Right renal cortex interstitium (tissue), 3 donors: ENCODE measurements at places on chromosomes 16 and 17. TPM values are rescaled to one million over a fixed set of nuclear protein-coding genes. Genes with fewer than 3 reads are reported as not detected.

The CDH5 gene
- 62.7 TPM for polyA plus RNA-seq

DNA sequence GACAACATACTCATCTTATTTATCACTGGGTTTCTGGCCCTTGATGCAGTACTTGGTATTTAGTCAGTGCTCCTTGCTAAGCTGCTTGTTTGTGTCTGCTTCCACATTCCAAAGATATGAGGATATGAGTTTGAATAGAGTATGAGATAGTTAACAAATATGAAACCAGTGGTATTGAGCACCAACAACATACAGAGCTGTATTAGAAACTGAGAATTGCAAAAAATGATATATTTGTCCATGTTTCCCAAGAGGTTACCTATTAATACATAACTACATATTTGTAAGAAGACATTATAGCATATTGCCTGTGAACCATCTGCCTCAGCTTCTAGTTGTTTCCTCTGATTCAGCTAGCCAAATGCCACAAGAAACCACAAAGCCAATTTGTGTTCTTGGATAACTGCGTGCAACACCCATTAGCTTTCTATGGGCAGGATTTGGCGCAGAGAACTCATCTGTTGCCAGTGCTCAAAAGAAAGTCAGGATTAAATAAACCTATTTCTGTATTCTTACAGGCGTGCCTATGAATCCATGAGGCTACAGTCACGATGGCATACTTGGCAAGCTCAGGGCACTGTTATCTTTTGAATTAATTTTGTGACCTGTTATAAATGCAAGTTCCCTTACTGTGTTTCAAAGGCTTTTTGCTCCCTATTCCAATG is 194.4 kb downstream of the MAP2K6 start:
- no peak for DNase-seq

GRCh38 chr16:15572329-15573001 is 70.5 kb downstream of the MARF1 start:
- DNase-seq, result no peak

- no peak for DNase-seq
Observed at GRCh38 chr17:27630607-27631410, at the start of gene LGALS9. TSS of gene LGALS9 (plus strand) at chr17:27631188. CDS start at chr17:27631266, 78 bp downstream.

The KCNJ18 gene
- not detected for polyA plus RNA-seq

- no peak for DNase-seq
Observed at GRCh38 chr16:66576296-66576695, 3.0 kb upstream of the CMTM2 start.

GRCh38 chr16:85999778-86000177 is 100.8 kb downstream of the IRF8 start:
- DNase-seq, result no peak

DNA sequence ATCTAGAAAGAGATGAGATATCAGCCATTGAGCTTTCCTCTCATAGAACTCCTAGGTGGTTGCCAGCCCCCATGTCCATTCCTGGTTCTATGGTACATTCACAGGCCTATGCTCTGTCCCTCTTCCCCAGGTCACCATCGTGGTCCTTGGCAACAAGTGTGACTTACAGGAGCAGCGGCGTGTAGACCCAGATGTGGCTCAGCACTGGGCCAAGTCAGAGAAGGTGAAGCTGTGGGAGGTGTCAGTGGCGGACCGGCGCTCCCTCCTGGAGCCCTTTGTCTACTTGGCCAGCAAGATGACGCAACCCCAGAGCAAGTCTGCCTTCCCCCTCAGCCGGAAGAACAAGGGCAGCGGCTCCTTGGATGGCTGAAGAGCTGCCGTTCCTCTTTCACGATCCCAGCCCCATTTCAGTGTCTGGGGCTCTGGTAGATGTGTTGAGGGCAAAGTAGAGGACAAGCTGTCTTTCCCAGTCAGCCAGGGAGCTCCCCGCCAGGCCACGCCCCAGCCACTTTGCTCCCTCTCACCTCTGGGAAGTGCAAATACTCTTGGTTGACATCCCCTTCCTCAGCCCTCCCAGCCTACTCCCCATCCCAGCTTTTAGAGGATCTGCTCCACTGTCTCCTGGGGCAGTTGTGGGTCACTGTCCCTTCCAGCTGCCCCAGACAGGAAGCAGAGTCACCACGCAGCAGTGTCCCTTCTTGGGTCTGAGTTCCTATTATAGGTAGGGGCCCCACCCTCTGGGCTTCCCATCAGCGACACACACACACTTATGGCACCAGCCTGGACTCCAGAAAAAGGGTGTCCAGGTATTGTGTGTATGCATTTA is 3.8 kb downstream of the NKIRAS2 start:
- no peak for DNase-seq

- no peak for DNase-seq
Observed at GRCh38 chr17:27494192-27495091, 38.2 kb downstream of the KSR1 start.

DNA sequence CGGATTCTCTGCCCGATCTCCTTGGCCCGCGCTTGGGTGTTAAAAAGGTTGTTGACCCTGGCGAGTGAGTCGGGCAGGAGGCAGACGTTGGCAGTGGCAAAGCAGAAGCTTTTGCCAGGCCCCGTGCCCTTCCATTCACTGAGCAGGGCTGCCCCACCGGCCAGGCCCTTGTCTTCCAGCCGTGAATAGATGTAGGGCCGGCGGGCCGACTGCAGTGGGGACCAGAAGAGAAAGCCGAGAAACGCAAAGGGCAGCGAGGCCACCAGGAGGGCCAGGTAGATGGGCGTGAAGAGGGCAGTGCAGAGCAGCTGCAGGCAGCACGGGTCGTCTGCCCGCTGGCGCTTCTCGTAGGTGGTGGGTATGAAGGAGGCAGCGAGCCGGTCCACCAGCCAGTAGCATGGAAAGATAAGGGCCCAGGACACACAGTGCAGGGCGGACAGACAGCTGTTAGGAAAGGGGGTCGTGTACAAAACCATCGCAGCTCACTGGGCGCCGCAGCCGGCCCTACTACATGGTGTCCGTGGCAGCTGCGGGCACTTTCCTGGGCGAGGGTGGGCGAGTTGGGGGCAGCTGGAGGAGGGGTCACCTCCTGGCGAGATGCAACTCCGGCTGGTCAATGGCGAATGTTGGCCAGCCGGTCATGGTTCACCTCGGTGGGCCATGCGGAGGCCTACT is 61.0 kb downstream of the PRMT7 start:
- DNase-seq, result no peak

- DNase-seq, result no peak
Observed at GRCh38 chr16:74865922-74866598, 91.4 kb upstream of the FA2H start.

The TBC1D3H gene
- polyA plus RNA-seq, result not detected

The CORO1A gene
- polyA plus RNA-seq, result 9.9 TPM

DNA sequence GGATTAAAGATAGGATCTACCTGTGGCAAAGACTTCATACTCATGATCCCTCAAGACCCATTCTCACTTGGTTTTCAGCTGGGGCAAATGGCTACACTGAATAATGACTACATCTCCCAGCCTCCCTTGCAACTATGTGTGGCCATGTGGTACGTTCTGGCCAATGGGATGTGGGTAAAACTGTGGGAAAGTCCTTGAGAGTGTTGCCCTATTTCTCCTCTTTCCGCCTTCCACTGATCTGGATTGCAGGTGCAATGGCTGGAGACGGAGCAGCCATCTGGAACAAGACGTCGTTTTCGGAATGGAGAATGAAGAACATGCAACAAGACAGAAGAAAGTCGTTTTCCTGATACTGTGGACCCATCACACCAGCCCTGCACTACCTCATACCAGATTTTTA is 48.5 kb downstream of the HAPSTR1 start:
- no peak for DNase-seq

DNA sequence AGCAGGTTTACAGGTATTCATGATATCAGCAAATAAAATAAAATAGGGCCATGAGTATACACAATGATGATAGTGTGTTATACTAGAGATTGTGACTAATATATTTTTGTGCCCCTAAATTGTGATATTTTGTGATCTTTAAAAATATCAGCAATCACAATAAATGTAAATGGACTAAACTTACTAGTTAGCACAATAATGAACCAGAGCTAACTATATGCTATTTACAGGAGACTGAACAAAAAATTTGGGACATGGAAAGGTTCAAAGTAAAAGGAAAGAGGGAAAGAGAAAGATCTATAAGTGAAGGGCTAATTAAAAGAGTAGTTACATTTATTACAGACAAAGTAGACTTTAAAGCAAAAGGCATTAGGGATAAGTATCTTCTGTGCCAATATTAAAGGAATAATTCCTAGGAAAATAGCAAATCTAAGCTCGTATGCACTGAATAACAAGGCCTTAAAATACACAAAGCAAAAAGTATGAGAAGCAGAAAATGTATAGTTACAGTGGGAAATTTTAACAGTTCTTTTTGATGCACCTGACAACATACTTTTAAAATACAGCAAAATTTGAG is 5.0 kb upstream of the MSI2 start:
- no peak for DNase-seq

GRCh38 chr16:54022362-54022761 is 264.2 kb downstream of the IRX3 start:
- no peak for DNase-seq

- DNase-seq, result no peak
Observed at GRCh38 chr17:10821054-10821453, 16.8 kb downstream of the PIRT start.

- no peak for DNase-seq
Observed at GRCh38 chr16:27446721-27447120, 44.7 kb downstream of the IL21R start.

GRCh38 chr16:85812031-85812807 is 12.7 kb downstream of the COX4I1 start:
- no peak for DNase-seq

The ATF7IP2 gene
- polyA plus RNA-seq, result 19.3 TPM

The PMP22 gene
- 59.6 TPM for polyA plus RNA-seq

DNA sequence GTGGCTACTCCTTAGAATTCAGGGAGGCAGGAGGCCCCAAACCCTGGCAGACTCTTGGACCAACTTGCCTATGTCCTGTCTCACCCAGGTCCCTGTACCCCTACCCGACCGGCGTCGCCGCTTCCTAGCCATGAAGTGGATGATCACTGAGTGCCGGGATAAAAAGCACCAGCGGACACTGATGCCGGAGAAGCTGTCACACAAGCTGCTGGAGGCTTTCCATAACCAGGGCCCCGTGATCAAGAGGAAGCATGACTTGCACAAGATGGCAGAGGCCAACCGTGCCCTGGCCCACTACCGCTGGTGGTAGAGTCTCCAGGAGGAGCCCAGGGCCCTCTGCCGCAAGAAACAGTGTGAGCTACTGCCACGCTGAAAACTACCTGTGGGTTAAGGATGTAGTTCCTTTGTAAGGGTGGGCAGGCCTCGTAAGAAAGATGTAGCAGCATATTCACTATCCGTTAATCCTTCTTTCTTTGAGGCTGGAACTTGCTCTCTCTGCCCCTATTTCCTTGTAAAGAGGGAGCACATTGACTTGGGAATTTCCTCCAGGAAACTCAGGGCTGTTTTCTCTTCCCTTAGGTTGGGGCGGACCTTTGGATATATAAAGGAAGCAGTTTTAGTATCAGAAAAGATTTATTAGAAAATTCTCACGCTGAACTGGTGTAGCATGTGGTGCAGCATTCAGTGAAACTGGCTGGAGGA is 4.1 kb downstream of the MRPS7 start:
- no peak for DNase-seq

- no peak for DNase-seq
Observed at GRCh38 chr17:67682196-67682595, 35.5 kb upstream of the NOL11 start.

DNA sequence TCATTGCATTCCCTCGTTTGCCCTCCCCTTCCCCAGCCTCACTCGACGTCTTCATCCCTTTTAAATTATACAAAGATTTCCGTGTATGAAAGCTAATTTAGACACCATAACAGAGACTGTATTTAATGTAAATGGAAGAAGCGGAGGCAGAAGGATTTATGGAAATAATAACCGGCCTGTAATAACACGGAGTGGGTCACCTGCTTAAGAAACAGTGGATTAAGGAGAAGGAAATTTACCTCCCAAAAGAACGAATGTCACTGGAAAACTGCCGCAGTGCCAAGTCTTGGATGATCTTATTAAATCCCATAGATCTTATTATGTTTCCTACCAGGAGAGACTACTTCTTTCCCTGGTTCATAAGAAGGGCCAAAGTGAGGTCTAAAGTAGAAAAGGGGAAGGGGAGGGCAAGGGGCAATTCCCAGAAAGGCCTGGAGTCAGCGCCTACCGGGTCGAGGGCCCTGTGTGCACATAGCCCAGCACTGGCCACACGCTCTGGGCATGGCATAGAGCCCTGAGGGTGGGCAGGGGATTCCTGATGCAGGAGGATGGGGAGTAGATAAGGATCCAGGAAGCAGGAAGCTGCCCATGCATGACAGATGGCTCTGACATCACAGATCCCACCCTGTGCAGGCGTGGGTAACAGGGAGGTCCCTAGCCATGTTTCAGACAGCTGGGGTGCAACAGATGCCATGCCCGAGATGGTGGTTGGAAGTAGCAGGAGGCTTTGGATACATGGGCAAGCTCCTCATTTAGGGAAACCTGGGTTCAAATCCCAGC is 56.2 kb upstream of the RPL38 start:
- no peak for DNase-seq

DNA sequence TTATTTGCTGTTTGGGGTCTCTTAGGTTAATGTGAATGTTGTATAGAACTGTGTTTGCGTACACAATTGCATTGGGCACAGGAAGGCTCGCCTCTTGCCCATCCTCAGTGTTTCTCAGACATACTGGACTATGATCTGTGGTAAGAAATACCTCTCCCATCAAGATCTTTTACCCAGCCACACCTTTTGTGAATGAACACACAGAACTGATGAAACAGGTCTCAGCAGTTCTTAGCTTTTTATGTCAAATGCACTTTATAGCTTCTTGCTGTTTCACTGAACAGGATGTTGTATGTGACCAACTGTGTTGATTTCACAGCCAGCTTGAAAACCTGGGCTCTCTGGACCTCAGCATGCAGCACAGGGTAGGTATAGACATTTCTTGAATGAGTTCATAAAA is 31.5 kb downstream of the HAPSTR1 start:
- no peak for DNase-seq

DNA sequence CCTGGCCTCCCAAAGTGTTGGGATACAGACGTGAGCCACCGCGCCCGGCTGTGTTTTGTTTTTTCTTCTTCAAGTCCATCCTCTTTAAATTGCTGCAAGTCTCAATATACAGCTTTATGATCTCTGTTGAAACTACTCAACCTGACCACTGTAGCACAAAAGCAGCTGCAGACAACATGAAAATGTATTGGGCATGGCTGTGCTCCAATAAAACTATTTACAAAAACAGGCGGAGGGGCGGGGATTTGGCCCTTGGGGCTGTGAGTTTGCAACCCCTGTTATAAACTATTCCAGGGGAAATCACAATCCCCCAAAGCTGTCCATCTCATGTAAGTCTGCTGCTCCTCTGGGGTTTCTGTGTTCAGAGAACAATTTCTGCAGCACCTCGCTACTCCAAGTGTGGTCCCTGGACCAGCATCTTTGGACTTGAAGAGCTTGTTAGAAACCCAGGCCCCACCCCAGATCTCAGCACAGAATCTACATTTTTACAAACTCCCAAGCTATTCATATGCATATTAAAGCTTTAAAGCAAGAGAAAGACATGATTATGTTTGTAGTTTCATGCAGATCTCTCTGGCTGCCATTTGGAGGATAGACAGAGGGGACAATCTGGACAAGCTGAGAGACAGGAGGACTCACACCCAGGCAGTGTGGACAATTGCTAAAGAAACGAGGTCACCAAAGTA is 33.6 kb downstream of the TEKT5 start:
- no peak for DNase-seq

GRCh38 chr17:33375103-33375502 is 82.0 kb upstream of the ASIC2 start:
- no peak for DNase-seq

GRCh38 chr16:67957622-67958021 is 10.8 kb downstream of the SLC12A4 start:
- DNase-seq, result no peak
